ENCODE measurements at places on chromosomes 12 and 14.
A peak's percentile ranks its signal among the peaks of the same experiment; 100 is the strongest.

DNA sequence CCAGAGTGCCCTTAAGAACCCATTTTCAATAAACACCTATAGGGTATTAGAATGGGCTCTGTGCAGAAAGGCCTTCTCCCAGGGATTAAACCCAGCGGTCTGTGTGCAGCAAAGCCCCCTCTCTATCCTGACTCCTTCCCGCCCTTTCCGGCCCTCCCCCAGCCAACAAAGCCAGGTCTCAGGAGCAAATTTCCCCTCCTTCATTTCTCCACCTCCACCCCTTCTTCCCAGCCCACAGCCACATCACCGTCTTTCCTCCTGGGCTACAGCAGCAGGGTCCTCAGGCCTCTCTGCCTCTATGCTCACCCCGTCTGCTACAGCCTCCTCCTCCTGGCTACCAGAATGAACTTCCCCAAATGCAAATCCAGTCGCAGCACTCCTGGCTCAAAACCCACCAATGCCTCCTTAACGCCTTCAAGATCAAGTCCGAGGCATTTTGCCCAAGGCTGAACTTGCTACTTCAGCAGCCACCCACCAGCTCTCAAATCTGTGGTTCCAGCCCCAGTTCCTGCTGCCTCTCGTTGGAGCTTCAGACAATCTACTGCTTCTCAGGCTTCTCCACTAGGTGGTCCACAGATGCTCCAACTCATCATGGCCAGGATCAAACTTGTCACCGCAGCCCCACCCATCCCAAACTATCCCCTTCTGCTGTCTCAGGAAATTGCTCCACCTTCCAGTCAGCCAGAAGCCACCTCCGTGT lies 134.8 kb downstream of the BCL11B start:
- DNase-seq: no peak

DNA sequence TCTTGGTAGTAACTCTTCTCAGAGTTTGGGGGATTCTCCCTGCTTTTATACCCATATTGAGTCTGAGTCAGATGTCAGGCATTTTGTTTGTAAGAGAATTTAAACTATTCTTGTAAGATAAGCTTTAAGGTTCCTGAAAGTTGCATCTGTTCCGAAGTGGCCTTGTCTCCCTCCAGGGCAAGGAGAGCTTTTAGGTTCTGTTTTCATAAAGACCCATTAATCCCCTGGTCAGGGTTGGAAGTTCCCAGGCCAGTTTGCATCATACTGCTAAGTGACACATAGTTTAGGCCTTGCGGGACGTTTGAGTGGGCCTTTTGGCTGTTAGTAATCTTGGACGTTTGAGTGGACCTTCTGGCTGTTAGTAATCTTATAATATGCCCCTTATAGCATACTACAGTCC lies 396.7 kb downstream of the NPAS3 start:
- peak; percentile 28 for DNase-seq

- no peak for DNase-seq
Measured at GRCh38 chr14:61153914-61154545, 127.1 kb downstream of the TMEM30B start.

DNA sequence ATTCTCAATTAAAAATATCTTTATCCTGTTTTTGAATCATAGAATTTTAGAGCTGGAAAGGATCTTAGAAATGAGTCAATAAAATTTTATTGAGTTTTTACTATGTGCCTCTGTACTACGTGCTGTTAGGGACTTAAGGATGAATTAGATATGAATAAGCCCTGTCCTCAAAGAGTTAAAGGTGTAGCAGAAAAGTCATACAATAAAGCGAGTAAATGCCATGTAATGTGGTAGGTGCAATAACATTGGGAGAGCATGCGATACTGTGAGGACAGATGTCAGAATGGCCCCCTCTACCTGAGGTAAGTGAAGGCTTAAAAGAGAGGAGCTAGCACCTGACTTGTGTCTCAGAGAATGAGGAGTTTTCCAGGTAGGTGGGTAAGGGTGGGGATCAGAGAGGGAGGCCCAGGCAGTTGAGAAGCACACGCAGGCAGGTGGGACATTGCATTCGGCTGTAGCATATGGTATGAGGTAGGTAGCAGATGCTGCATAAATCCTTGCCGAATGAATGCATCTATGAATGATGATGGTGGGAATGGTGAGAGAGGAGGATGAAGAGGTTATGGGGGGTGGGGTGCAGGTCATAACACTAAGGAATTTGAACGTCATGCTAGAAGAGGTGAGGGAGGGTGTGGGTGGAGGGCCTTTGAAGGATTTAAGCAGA lies 35.4 kb upstream of the ATP23 start:
- DNase-seq: no peak

DNA sequence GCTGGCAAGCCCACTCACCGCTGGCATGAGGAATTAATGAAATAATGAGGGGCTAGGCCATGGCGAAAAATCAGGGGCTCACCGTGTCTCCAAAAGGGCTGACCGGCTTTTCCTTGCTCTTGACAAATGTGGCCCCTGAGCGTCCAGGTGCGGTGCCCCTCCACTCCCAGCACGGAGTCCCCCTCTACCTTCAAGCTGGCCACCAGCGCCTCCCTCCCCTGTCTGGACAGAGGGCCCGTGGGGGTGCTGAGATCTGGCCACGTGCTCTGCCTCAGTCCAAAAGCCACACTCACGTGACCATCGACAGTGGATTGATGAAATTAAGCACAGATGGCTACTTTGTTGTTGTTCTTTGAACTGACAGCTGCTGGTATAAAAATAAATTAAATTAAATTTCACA lies 78.8 kb upstream of the BCL11B start:
- no peak for DNase-seq

Measured in astrocyte of the hippocampus (primary cell).